ENCODE measurements at places on chromosomes 5 and 9.

DNA sequence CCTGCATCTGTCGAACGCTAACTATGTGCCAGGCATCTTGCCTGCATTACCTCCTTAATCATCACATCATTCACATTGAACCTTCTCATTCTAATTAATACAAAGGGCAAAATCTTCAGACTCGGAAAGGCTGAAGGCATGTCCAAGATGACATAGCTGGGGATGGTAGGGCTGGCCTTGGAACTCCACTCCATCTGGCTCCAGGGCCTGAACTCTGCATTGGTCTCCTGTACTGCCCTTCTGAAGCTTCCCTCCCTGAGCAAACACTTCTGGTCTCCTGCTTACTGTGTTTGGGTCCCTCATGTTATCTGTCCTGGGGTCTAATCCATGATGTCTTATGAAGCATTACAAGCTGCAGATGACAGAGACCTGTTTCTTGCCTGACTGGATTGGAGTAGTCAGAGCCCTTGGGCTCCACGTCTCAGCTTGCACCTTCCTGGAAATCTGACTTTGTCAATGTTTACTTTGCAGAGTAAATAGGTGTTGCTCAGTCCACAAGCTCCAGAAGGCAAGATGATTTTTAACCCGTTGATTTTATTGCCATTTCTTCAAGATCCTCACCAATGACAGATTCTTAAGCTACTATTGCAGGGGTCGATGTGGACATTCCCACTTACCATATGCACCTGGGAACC is 106.1 kb downstream of the GALNT10 start:
- no peak for DNase-seq

- DNase-seq, result no peak
These were observed 41.9 kb downstream of the TJP2 start for GRCh38 chr9:69215774-69216485.

DNA sequence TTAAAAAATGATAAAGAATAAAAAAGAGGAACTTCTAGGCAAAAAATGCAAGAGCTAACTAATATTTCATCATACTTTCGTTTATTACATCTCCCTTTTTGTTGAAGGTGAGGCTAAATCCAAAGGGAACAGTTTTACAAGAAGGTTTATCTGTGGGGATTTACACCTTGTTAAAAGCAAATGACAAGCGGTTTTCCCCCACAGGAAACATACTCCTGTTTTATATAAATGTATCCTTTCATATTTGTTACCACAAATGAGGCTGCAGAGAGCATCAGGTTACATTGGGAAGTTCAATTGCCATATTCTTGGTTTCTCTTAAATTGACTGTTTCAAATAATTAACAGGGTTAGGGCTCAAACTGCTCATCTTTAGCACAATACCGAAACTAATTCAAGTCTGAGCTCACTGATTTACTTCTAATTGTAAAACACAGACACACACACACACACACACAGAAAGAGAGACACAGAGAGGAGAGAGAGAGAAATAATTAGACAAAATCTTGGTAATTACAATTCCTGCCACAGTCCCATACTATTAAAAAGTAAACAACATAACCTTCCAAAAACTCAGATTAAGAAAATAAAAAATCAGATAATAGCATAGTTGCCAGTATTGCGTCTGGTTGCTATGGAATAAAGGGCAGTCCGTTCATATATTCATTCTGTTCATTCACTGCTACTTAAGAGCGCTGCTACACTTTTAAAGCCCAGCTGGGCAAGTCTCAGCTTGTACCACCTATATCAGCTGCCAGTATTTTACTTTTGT is 17.1 kb downstream of the RFX3 start:
- DNase-seq, result no peak

GRCh38 chr5:87394411-87395165 is 18.1 kb downstream of the CCNH start:
- no peak for DNase-seq

DNA sequence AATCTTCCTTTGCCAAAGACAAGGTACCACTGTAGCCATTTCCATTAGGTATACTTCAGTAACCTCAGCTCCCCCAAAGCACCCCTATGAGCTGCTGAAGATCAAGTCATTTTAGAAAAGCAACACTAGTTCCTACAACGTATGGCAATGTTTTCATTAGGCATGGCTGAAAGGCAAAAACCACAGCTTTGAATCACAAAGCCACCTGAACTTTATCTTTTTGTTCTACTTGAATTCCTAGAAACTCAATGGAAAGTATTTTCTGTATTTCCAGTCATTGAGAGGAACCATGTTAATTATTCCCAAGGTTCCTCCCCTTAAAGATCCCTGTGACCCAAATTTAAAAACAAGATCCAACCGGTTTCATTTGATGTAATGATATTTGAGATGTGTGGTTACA is 152.1 kb downstream of the EFNA5 start:
- DNase-seq, result no peak

DNA sequence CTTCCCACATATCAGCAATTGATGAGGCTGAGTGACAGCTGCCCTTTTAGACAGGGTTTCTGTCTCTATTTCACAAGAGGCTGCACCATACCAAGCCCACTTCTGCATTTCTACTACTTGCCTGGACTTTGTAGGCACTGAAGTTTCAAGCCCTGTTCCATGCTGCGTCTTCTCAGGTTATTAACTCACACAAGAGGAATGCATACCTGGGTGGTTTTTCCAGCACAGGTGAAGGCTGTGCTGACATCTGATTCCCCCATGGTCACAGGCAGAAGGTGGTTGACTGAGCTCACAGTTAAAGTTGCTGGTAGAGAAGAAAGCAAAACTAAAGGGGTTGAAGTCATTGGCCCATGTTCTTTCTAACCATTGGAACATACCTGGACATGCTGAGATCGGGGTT is 86.6 kb downstream of the MAMDC2 start:
- no peak for DNase-seq

- peak; percentile 70 for DNase-seq
These were observed 2.5 kb upstream of the RGMB start for GRCh38 chr5:98770911-98771322.

- no peak for DNase-seq
These were observed 20.6 kb upstream of the SCAMP1 start for GRCh38 chr5:78339617-78340436.
